ENCODE measurements at places on chromosomes 4 and X. TPM values are rescaled to one million over a fixed set of nuclear protein-coding genes. Genes with fewer than 3 reads are reported as not detected.
A peak's percentile ranks its signal among the peaks of the same experiment; 100 is the strongest.

- H3K27ac ChIP-seq = peak overlapping the region; percentile 47
- no peaks in the 10 kb centered on the region for H3K36me3 ChIP-seq
- no peaks in the 10 kb centered on the region for H3K27me3 ChIP-seq
- no peak overlapping the region for H3K4me3 ChIP-seq
- DNase-seq = no peak
Measured at GRCh38 chr4:184503869-184504300, 29.5 kb upstream of the IRF2 start.

Gene SPP1
- 41.1 TPM for polyA plus RNA-seq

- no peak overlapping the region for H3K27ac ChIP-seq
- no peak for DNase-seq
- H3K36me3 ChIP-seq = peaks cover 6% of the 10 kb centered on the region
- no peaks in the 10 kb centered on the region for H3K4me1 ChIP-seq
- H3K4me3 ChIP-seq = no peak overlapping the region
Measured at GRCh38 chrX:102883491-102883890, 53.6 kb upstream of the RAB40AL start.

Gene SLITRK4
- 0.16 TPM for polyA plus RNA-seq

Gene ZXDB
- polyA plus RNA-seq = 1.8 TPM
